ENCODE measurements at places on chromosomes 2 and 18. TPM values are rescaled to one million over a fixed set of nuclear protein-coding genes. Genes with fewer than 3 reads are reported as not detected.

Gene FBXO48
- total RNA-seq = 0.56 TPM

Gene APCDD1
- total RNA-seq = 75.8 TPM

Gene PRKAG3
- not detected for total RNA-seq

Gene TNFRSF11A
- total RNA-seq = 4.9 TPM

Gene CROCC2
- total RNA-seq = not detected

Gene DSC1
- total RNA-seq = 0.41 TPM

Gene NFATC1
- 27.6 TPM for total RNA-seq

- no peak for DNase-seq
Observed at GRCh38 chr2:195590199-195590860, 66.7 kb upstream of the SLC39A10 start.

DNA sequence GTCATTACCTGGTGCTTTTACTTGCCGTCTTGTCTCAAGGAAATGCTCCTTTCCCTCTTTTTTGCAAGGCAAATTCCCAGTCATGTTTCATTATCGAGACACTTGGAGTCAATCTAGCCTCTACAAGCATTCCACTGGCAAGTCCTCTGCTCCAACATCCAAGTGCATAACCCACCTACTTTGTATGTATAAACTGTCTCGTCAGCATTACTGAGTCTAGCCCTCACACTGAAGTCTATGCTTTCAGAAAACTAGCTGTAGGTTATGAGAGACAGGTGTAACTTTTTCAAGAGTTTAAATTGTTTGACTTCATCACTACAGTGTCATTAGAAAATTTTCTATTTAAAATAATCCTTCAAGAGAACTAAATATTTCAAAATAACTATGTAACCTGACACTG lies 319.2 kb downstream of the NBAS start:
- no peak for DNase-seq

DNA sequence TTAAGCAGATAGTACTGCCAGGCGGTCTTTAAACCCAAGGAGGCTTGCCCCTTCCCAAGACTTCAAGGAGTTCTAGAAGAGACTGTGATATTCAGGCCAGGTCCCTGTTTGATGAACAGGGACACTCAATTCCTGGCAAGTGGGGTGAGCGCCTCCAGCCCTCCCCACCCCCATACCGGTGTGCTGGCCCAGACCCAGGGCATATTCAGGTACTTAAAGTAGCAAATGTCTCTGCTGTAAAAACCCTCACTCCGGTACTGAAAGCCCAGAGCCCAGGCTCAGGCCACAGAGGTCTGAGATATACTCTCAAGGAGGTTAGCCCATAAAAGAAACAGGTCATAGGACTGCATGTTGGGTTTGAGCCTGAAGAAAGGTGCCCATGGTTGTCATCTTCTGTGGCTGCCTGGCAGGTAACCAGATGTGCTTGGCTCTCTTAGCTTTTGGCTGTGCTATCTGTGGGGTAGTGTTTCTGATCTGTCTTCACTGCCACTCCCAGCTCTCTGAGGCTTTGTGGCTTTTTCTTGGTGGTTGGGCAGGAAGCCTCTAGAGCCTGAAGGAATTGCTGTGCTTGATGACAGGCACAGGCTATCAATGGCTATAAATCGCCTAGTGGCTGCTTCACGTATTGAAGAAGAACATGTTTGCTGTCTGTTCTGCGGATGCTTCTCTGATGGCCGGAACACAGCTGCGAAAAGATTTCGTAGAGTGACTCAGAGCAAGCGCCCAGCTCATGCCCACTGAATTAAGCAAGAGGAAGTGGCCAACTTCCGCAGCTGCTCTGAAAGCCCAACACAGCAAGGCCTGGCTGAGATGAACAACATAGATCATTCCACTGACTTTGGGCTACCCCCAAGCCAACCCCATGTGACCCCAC lies 63.3 kb upstream of the ALPP start:
- DNase-seq = peak; percentile 17

- no peak for DNase-seq
Observed at GRCh38 chr2:165067643-165068486, 112.5 kb upstream of the SLC38A11 start.

- no peak for DNase-seq
Observed at GRCh38 chr2:28522481-28522880, 26.6 kb downstream of the PLB1 start.

- no peak for DNase-seq
Observed at GRCh38 chr18:61085761-61086160, 247.5 kb upstream of the CDH20 start.

- DNase-seq = no peak
Observed at GRCh38 chr18:808502-808901, 3.5 kb downstream of the YES1 start.

- DNase-seq = no peak
Observed at GRCh38 chr2:128236491-128237035, 82.1 kb downstream of the HS6ST1 start.

DNA sequence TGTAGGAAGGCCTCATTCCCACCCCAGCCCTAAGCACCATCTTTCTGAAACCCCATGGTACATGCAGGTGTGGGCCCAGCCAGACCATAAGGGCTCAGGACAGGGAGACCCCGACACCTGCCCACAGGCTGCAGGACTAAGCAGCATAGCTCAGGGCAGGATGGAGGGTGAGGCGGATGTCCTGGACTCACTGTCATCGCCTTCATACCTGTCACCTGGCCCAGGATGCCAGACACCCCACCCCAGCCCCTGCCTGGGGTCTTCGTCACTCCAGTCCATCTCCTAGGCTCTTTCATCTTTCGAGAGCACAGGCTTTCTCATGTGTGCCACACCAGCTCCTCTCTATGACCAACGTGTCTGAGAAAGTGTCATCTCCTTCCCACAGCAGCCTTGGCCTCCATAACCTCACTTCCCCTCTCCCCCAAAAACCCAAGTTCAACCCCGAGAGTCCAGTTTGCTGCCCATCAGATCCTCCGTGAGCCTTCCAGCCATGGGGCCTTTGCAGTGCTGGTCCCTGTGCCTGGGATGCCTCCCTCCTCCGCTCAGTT lies 71.5 kb downstream of the EMX1 start:
- no peak for DNase-seq

- peak; percentile 60 for DNase-seq
Observed at GRCh38 chr2:85728883-85729824, 24.6 kb upstream of the ATOH8 start.

DNA sequence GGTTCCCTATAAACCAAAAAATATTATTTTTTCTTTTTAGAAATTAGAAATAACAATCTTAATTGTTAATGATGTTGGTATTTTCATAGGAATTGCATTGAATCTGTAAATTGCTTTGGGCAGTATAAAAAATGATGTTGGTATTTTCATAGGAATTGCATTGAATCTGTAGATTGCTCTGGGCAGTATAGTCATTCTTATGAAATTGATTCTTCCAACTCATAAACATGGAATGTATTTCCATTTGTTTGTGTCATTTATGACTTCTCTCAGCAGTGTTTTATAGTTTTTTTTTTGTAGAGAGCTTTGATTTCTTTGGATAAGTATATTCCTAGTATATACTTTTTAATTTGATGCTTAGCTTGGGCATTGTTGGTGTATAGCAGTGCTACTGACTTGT lies 82.0 kb upstream of the NT5C1B start:
- DNase-seq = no peak

- DNase-seq = no peak
Observed at GRCh38 chr2:10326707-10327594, 24.2 kb downstream of the HPCAL1 start.

All from thoracic aorta (tissue), 2 donors.